ENCODE measurements at places on chromosomes 11 and 22.
A peak's percentile ranks its signal among the peaks of the same experiment; 100 is the strongest.

DNA sequence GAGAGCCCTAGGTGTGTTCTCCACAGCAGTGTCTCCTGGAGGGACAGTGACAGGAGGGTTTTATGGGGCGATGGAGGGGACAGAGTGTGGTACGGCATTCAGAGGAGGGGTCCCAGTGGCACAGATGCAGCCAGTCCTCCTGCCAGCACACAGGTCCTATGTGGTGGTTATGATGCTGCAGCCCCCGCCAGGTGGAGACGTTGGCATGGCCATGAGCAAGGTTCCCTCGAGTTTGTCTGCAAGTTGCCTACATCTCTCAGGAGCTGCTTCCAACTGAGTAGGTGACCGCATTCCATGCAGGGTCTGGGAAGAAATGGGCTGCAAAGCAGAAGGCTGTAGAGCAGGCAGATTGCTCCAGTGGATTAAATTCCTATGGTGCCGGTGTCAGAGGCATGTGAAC, 646.0 kb downstream of the TBC1D22A start:
- DNase-seq, result no peak

DNA sequence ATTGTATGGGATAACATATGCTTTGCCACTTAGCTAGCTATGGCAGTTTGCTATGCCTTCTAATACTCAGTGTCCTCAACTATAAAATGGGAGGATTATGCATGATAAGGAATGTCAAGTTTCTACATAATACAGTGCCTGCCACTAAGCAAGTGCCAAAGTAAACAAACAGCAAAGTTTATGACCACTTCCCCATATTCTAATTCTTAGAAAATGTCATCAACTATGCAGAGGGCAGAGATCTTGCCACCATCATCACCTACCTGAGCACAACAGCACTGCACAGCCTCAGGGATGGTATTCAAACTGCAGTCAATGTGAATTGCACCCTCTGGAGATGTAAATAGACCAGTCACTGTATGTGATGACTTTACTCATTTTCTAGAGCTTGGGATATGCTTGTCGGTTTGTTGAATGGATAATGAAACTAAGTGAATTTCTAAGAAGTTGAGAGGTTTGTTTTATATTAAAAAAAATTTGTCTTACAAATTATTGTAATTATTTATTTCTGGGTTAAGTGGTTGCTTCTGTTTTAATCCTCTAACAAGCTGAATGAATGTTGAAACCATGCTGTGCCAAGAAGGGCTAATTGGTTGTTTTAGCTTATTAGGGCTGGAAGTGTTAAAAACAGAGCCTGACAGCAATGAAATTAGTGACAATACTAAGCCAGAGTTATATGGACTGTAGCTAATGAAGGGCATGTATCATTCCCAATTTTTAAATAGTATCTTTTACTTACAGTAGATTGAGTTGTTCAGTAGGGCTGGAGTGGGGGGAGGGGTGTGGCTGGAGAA, 398.4 kb downstream of the CNTN5 start:
- no peak for DNase-seq

DNA sequence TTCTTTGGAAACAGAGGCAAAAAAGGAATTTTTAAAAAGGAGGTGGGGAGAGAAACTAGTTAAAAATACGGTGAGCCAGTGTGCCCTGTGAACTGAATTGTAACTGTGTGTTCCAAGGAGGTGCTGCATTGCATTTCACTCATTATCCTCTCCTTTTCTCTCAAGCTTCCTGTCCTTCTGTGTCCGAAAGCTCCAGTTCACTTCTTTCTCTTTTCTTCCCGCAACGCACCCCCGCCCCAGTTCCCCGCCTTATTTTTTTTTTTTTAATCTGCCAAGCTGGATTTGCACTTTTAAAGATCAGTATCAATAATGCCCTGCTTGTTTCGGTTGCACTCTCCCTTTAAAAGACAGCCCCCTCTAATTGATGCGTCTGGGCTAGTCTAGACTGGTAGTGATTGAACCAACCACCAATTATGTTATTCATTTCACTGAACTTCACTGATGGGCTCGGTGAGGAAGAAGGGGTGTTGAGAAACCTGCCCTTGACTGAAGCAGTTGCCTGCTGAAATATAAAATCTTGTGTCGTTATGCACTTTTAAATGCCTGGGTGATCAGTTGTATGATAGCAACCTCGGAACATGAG, 18.5 kb downstream of the BLID start:
- DNase-seq, result no peak

DNA sequence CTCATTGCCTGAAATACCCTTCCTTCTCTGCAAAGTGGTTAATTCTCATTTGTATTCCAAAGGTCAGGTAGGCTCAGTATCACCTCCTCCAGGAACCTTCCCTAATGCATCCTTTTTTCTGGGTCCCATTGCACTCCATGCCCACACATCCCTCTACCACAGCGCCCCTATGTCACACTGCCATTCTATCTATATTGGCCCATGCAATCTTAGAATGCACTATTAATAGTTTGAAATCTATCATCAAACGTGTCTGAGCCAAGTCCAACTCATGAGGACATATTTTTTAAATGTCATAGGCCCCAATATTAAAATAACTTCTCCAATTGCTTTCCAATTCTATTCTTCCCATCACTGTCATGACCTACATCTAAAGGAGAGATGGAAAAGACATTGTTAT, 495.1 kb downstream of the SOX6 start:
- no peak for DNase-seq

DNA sequence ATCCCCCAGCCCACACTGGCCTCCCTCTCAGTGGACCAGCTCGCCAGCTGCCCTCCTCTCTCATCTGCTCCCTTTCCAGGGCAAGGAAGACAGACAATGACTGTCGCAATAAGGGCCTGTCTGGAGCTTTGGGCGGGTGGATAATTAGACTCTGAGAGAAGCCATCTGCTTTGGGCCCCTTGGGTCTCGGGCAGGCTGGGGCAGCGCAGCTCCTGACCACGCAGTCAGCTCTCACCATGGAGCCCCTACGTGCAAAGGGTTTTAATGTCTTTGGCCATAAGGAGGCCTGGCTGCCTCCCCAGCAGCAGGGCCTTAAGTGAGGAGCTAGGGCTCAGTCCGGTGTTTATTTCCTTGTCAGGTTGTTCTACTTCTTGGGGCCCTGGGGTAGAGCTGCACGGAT, 153.9 kb downstream of the CHST1 start:
- DNase-seq, result no peak

DNA sequence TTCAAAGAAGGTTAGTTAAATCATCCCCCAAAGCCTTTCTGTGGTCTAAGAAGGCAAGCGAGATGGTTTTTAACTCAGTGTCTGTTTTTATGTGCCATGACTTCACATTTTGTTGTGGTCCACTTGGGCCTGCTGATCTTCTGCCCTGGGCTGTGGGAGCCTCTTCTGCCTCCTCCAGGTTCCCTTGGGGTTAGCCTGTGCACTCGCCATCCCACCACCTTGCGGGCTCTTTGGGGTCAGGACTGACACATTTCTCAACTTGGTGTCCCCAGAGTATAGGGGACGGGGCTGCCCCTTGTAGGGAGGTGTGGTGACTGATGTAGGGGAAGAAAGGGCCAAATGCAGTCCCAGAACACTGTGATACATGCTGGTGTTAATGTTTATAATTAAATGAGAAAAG, 207.0 kb downstream of the TBC1D22A start:
- DNase-seq, result no peak

GRCh38 chr11:85762226-85762625, 48.7 kb downstream of the SYTL2 start:
- DNase-seq, result no peak

GRCh38 chr11:1303126-1303821, 6.2 kb downstream of the TOLLIP start:
- DNase-seq, result no peak

DNA sequence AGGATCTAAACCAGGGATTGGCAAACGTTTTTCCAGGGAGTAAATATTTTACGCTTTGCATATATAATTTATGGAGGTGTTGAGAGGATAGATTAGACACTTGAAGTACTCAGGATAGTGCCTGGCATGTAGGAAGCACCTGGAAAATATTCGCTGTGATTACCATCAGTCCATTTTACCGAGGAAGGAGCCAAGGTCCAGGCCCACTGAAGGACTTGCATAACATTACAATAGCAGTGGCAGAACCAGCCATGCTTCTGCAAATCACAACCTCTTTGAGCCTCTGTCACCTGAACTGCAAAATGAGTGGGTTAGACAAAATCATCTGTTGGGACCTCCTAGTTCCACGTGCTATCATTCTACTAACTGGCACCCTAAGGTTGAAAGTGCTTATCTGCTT, 5.4 kb downstream of the FUT4 start:
- no peak for DNase-seq

GRCh38 chr11:118618115-118618990, 10.9 kb downstream of the PHLDB1 start:
- peak; percentile 58 for DNase-seq

DNA sequence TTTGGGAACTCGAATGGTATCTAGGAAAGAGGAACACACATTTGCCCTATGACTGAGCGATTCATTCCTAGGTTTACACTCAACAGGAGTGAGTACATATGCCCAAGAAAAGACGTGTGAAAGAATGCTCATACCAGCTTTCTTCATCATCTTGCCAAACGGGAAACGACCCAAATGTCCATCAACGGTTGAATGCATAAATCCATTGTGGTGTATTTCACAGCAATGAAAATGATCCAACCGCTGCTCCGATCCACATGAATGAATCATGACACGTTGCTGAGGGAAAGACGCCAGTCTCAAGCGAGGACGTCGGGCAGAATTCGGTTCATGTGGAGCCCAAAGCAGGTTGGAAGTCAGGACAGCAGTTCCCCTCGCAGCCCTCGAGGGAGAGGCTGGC, 71.5 kb downstream of the CYTH4 start:
- DNase-seq, result no peak

DNA sequence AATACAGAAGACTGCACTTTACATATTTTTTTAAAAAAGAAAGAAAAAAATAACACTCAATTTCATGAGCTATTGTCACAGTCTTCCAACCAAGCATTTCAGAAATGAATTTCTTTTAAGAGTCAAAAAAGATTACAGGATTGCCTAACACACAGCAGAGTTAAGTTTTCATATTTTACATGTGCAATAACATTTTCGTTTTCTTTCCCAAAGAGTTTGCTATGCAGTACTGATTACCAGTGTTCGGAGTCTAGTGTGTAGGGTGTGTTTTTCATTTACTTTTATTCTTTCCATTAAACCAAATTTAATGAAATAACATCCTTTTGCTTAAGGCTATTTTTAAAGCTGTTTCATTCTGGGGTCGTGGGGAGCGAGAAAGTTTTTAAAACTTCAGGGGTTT, 53.2 kb downstream of the MN1 start:
- DNase-seq, result peak; percentile 16

DNA sequence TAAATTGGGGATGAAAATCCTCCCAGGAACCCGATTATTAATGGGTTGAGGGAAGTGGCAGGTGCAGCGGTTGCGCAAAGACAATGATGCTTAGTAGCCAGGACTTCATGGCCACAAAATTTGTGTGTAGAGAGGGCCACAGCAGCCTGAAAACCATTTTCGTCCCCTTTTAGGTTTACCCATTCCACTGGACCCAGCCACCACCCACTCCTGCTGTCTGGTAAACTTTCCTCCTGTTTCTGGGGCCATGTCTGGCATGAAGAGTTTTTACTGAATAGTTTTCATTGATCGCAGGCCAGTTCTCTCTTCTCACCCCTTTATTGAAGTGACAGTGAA, 69.5 kb upstream of the SYT13 start:
- DNase-seq, result no peak

GRCh38 chr11:62104816-62105653, 18.8 kb upstream of the INCENP start:
- peak; percentile 50 for DNase-seq

GRCh38 chr11:69075421-69076128, 26.8 kb downstream of the TPCN2 start:
- DNase-seq, result no peak

GRCh38 chr22:50708474-50708873, 29.5 kb upstream of the ACR start:
- no peak for DNase-seq

- peak; percentile 38 for DNase-seq
Observed at GRCh38 chr11:93542811-93543229, 371 bp downstream of the SMCO4 start.

DNA sequence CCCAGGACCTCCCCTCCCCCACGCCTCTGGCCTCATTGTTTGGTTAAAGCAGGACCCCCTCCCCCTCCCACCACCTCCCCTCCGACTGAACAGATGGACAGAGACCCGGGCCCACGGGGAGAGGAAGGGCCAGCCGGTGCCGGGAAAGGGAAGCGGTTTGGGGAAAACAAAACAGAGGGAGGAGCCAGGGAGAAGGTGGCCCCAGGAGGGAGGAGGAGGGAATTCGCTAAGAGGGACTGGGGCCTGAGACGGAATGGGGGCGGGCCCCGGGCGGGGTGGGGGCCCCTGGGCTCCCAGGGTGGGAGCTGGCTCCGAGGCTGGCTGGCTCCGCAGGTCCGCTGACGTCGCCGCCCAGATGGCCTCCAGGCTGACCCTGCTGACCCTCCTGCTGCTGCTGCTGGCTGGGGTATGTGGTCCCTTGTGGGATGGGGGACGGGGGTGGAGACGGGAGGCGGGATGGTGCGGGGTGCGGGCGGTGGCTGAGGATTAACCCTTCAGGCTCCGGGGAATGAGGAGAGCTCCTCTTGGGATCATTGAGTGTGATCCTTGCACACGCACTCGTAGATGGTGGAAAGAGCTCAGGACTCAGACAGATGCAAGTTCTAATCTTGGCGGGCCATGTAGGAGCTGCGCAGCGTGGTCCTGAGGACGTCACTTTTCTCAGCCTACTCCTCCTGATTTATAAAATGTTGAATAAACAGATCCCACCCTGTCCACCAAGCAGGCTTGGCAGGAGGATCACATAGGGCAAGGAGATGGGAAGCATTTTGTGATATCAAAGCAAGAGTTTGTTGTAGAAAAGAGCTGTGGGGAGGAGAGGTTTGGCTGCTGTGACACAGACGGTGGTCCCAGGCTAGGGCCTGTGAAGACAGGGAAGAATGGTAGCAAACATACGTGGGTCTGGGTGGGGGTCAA, 688 bp downstream of the SERPING1 start:
- peak; percentile 91 for DNase-seq

- no peak for DNase-seq
Observed at GRCh38 chr11:73164803-73165540, 22.9 kb upstream of the FCHSD2 start.

- DNase-seq, result no peak
Observed at GRCh38 chr22:28075358-28075981, 156.4 kb upstream of the PITPNB start.

- peak; percentile 36 for DNase-seq
Observed at GRCh38 chr11:64745521-64746328, 1.8 kb upstream of the RASGRP2 start.

- DNase-seq, result peak; percentile 6
Observed at GRCh38 chr11:61092280-61092766, 10.0 kb upstream of the CD5 start.

- DNase-seq, result peak; percentile 49
Observed at GRCh38 chr11:34640050-34640923, 19.4 kb downstream of the EHF start.

- peak; percentile 71 for DNase-seq
Observed at GRCh38 chr11:64165842-64166635, at the start of gene MACROD1. Gene MACROD1 (minus strand): TSS chr11:64166113. CDS start chr11:64165994, 119 bp downstream.

- no peak for DNase-seq
Observed at GRCh38 chr11:115869780-115870431, 365.7 kb upstream of the CADM1 start.

GRCh38 chr11:25910086-25910485, 421.8 kb upstream of the ANO3 start:
- DNase-seq, result no peak

GRCh38 chr11:77407613-77408012, 66.3 kb downstream of the PAK1 start:
- DNase-seq, result no peak

Measured in right lung (tissue), 10 donors.